ENCODE measurements at places on chromosomes 12 and 14.

DNA sequence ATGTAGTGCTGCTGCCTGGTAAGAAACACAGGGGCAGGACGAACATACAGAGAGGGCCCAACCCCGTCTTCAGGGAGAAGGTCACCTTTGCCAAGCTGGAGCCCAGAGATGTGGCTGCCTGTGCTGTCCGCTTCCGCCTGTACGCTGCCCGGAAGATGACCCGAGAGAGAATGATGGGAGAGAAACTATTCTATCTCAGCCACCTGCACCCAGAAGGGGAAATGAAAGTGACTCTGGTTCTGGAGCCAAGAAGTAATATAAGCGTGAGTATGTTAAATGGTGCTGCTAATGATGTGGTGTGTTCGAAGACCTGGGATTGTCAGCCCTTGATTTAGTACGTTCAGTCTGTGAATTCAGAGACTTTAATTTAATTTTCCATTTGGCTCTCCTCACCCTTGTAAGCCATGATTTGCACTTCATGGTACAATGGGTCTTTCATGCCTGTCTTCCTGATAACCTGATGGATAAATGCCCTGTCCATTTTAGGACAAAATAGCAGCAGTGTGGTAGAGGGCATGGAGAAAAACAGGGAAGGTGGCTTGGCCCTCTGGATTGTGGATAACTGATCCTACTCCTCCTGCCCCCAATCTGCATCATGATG lies 318.9 kb downstream of the SNAPC1 start:
- DNase-seq, result no peak

DNA sequence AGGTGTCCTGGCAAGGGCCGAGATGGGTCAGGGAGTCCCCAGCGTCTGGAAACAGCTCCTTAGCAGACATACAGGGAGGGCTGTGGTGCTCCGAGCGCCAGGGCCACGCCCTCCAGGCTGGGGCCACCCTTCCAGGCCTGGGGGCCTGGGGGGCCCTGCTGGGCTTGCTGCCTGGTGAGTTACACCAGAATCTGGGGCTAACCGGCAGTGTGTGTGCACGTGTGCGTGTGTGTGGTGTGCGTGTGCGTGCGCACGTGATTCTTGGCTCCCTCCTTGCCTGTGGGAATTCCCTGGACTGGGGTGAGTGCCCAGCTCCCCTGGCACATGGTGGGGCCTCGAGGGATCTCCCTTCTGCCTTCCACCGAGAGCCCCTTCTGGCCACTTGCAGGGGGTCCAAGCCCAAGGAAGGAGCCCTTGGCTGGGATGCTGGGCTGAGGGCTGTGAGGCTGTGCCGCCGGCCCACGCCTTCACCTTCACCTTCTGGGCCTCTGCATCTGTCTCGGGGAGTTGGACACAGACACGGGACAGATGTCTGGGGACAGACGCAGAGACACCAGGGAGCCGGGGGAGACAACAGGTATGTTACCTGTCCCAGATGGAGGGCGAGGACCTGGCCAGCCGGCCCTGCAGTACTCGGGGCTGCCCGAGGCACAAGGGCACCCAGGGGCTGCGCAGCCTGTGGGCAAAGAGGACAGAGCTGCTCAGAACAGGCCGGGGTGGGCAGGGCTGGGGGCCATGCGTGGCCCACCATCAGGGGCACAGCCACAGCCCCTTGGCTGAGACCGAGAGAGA lies 37.2 kb downstream of the BEGAIN start:
- DNase-seq, result no peak

DNA sequence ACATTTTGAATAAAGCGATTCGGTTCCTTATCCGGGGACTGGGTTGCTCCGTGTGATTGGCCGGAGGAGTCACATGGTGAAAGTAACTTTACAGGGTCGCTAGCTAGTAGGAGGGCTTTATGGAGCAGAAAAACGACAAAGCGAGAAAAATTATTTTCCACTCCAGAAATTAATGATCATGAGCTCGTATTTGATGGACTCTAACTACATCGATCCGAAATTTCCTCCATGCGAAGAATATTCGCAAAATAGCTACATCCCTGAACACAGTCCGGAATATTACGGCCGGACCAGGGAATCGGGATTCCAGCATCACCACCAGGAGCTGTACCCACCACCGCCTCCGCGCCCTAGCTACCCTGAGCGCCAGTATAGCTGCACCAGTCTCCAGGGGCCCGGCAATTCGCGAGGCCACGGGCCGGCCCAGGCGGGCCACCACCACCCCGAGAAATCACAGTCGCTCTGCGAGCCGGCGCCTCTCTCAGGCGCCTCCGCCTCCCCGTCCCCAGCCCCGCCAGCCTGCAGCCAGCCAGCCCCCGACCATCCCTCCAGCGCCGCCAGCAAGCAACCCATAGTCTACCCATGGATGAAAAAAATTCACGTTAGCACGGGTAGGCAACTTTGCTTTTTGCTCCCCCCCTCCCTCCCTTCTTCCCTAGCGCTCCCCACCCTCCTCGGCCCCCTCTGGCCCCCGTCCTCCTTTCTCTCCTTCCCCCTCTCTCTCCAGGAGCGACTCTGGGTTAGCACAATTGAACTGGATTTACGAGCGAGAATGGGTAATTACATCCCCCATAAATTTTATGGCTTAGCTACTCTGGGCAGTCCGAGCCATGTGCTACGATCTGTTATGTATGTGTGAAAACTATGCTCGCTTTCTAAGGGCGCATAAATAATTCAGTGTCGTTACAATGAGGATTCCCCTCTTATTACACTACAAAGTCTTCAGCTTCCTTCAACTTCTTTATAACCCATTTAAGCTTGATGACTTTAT lies at the start of gene HOXC4:
TSS of gene HOXC4 (plus strand) at position 85 of the 991 bp plus-strand sequence. CDS start at position 173, 88 bp downstream.
- DNase-seq, result peak; percentile 87

DNA sequence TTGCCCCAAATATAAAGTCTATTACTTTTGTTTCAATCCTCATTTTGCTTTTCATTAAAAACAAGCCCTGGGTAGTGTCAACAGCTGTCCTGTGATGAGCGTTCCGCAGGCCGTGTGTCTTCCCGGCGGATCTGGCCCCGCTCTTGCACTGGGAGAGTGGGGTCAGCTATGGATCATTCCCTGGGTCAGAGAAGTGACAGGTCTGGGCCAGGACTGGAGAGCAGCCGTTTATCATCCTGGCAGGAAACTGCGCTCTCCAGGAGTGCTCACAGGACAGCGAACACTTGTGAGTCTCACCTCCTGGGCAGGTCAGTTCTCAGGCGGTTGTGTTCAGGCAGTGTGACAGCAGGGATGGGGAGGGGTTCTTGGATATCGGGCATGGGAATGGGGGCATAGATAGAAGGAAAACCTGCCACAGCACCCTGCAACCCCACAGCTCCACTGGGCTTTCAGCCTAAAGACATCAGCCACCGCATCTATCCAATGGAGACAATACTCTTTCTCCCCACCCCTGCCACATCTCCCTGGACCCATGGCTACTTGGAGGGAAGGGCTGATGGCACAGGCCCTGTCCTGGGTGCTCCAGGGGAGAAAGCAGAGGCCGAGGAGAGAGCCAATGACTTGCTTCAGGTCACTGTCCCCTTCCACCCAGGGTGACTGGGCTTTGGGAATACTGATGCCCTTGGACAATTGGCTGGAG lies 47.8 kb upstream of the CHGA start:
- DNase-seq, result no peak

GRCh38 chr12:102642199-102642598 lies 161.8 kb upstream of the IGF1 start:
- peak; percentile 32 for DNase-seq

- DNase-seq, result peak; percentile 69
Measured at GRCh38 chr14:64823305-64823861, 56.3 kb downstream of the SPTB start.
